ENCODE measurements at places on chromosomes 3 and 15. TPM values are rescaled to one million over a fixed set of nuclear protein-coding genes. Genes with fewer than 3 reads are reported as not detected.

The AP3B2 gene
- not detected for total RNA-seq

- DNase-seq: no peak
Measured at GRCh38 chr15:70358871-70359647, 261.3 kb upstream of the TLE3 start.

DNA sequence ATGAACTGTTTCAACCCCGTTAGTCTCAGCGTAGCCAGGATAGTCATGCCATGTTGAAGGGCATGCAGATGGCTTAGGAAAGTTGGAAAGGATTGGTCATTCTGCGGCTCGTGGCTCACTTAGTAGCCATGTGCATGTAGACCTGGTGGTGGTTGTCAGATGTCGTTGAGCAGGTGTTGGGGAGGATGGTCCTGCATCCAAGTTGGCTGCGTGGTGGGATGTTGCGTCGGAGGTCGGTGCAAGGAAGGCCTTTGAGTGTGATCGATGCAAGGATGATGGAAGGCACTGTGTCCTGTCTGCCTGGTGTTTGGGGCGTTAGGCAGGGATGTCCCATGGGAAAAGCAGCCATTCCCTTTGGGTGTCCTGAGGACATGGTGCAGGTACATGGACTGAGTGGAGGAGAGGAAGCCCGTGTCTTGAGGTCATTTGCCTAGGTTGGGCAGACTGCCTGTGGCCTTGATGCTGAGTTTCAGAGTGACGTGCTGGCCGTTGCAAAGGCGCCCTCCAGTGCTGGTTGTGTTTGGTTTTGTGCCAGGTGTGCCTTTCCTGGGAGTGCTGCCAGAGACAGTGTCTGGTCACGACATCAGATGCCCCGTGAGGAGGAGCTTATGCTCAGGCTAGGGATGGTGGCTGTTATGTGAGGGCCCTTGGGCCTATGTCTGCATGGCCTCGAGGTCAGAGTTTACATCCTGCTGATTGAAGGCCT lies 103.4 kb downstream of the SNRPN start:
- no peak for DNase-seq

DNA sequence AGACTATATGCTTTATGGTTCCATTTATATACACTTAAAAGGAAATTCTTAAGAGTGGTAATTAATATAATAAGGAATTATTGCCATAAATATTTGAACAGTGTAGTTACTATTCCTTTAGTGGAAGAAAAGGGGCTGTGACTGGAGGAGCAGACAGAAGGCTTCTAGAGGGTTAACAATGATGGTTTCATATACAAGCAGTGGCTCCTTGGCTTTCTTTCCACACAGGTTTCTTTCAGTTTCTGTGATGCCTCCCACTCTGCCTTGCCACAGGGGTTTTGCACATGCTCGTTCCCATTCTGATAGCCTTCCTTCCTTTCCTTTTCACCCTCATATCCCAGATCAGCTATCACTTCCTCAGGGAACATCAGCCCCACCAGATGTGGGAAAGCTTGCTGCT lies 108.8 kb upstream of the LYSMD4 start:
- no peak for DNase-seq

DNA sequence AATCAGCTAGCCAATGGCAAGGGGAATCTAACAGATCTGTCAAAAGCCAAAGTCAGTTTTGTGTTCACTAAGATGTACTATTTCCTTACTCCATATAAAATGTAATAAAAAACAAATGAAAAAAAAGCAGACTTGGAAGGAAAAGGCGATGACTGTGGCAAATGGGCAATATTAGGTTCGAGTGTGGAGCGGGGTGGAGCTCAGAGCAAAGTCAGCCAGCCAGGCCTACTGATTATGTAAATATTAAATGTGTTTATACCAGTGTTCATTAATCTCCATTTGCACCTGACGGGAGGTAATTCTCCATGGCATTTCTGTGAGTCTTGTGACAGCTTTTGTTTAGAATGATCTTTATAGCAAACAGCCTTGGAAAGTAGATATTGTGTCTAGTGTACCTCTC lies 96.2 kb upstream of the KCNMB2 start:
- no peak for DNase-seq

The CALML4 gene
- 1.5 TPM for total RNA-seq

The FSD2 gene
- total RNA-seq: not detected

The RNF13 gene
- 38.2 TPM for total RNA-seq

The IL16 gene
- total RNA-seq: not detected

GRCh38 chr3:24831221-24831620 lies 336.6 kb upstream of the THRB start:
- DNase-seq: no peak

The EIF2A gene
- 227 TPM for total RNA-seq

DNA sequence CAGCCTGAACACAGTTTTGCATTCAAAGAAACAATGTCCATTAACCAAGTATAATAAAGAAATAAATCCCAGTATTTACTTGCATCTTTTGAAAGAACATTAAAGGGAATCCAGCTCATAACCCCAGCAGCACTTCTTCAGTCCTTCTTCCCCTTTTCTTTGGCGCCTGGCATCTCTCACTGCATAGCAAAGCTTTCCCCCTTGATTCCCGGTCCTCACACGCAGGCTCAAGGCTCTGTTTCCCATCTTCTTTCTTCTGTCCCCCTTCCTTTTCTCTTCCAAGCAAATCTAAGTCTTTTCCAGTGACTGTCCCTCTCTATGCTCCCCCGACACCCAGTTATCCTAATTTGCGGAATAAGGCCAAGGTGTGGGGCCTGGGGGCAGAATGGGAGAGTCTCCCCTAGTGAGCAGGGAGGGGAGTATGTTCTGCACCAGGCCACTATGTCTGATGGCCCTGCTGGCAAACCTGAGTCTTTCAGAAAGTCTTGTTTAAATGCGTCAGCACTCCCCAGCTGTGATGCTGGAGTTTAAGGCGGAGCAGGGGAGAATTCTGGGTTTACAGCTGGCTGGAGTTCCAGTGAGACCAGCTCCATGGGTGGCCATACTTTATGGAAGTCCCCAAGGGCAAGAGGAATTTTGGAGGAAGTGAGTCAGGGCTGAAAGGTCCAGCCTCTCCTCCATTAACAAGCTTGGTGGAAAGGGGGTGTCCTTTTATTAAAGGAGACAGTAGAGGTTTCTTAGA lies 42.1 kb downstream of the GOLGA6A start:
- peak; percentile 89 for DNase-seq

DNA sequence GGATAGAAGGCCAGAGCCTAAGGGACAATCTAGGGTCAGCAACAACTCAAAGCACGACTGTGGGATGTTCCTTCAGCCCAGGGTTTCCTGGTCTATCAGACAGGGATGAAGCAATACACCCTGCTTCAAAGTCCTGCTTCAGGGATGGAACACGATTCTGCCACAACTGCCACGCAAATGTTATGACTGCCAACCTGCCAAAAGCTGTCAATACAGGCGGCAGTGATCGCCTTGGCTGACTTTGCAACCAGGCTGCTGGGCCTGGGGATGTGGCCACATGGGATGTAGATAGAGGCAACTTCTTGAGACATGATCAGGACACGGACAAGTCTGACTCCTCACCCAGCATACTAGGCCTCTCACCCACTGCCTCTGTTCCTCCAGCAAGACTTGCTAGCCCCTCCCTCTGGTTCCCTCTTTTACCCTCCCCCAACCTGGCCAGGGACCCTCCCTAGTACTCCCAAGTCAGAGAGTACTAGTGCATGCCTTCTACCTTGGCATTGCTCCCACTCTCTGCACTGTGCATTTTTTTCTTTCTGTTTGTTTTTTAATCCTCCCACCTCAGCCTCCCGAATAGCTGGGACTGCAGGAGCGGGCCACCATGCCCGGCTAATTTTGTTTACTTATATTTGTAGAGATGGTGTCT lies 7.6 kb downstream of the CCDC12 start:
- no peak for DNase-seq

DNA sequence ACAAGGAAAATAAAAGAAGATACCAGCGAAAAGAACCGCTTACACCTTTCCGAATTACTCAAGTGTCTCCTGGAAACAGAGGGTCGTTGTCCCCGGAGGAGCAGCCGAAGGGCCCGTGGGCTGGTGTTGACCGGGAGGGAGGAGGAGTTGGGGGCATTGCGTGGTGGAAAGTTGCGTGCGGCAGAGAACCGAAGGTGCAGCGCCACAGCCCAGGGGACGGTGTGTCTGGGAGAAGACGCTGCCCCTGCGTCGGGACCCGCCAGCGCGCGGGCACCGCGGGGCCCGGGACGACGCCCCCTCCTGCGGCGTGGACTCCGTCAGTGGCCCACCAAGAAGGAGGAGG lies 325 bp downstream of the ALCAM start:
- peak; percentile 47 for DNase-seq

DNA sequence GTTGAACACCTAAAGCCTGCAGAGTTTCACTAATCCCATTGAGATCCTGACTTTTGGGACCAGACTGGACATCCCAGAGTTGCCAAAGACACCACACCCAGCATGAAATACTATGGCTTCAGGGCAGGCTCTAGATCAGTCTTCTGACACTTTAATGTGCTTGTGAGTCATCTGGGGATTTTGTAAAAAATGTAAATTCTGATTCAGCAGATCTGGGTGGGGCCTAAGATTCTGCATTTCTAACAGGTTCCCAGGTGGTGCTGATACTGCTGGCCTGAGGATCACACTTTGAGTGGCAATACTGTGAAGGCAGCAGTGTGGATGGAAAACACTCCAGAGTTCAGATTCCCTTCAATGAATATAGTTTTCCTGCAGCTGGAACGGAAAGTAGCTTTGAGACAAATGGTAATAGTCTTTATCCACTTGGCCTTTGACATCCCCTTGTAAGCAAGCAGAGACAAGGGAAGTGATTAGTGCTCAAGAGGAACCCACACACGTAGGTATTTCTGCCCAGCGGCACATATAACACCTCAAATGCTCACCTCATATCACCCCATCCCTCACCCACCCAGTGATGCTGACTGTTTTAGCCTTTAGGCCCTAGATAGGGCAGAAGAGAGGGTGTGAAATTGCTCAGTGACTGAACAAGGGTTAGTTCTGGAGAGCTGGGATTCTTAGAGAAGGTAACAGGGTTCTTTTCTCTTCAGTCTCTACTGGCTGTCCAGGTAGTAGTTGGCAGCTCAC lies 51.5 kb upstream of the GSK3B start:
- peak; percentile 95 for DNase-seq

DNA sequence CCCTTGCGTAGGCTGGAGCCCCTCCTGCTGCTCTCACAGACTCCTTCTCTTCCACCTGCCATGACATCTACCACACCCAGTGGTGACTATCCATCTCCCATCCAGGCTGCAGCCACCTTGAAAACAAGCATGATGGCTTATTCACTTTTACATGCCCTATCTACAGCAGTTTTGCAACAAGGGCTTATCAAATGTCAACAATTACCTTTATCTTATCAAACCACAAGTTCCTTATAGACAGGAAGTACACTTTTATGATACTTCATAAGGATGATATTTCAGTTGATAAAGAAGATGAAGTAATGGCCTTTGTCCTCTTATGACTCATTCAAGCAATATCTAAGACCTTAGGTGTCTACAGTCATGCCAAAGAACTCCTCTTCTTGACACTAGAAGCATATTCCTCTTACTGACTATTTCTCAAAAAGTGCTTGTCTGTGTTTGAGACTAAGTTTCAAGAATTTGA lies 125.3 kb upstream of the SPRED1 start:
- peak; percentile 41 for DNase-seq

- DNase-seq: no peak
Measured at GRCh38 chr15:29690765-29691475, 131.3 kb downstream of the TJP1 start.

GRCh38 chr3:43533009-43533408 lies 88.8 kb downstream of the ANO10 start:
- no peak for DNase-seq

DNA sequence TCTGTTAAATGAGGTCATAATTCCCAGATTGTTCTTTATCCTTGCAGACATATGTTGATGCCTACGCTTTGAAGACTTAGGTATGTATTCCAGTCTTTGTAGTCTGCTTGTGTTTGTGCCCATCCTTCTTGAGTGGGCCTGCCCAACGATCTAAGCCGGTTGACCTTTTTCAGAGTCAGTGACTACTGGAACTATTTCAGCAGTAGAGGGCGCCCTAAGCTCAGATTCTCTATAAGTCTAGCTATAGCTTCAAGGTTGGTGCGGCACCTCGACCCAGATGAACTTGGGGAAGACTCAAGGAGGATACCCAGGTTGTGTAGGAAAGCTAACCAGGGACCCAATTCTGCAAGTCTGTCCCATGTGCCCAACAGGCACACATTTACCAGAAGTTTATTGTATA lies 228.8 kb upstream of the PPP2R3A start:
- peak; percentile 22 for DNase-seq

- no peak for DNase-seq
Measured at GRCh38 chr3:82509106-82509842, 747.8 kb upstream of the GBE1 start.

- DNase-seq: no peak
Measured at GRCh38 chr3:134356411-134357040, 17.7 kb downstream of the AMOTL2 start.

- DNase-seq: no peak
Measured at GRCh38 chr3:53888232-53888631, 3.4 kb downstream of the SELENOK start.

DNA sequence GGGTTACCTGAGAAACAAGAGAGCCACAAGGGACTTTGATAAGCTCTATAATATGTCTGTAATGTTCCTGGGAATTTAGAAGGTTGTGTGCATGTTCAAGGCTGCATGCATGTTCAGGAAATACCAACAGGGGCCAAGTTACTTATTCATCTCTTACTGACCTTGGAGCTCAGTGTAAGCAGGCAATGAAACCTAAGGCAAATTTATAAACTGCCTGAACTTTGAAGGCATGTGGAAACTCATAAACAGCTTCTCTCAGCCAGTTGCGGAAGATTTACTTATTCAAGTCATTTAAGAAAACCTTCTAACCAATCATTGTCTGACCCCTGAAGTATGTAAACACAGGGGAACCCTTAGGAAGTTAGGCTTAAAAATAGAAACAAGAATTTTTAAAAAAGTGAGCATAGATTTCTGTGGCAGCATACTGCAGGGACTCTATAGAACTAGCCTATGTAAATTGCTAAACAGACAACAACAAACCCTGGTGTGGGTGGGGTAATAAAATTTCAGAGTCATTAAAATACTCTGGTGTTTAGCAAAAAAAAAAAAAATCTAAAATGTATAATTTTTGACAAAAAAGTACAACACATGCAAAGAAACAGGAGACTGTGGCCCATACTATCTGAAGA lies 57.2 kb downstream of the SLC15A2 start:
- no peak for DNase-seq

DNA sequence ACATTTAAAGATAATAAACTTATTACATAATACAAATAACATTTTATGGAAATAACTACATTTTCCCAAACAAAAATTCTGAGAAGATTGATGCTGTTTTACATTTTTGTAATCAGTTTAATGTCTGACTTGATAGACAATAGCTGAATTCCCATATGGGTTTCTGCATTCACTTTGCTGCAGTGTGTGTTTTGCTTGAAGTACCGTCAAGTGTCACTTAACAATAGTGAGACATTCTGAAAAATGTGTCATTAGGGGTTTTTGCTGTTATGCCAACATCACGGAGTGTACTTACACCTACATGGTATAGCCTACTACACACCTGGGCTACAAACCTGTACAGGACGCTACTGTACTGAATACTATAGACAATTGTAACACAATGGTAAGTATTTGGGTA lies 57.5 kb downstream of the USF3 start:
- DNase-seq: no peak

DNA sequence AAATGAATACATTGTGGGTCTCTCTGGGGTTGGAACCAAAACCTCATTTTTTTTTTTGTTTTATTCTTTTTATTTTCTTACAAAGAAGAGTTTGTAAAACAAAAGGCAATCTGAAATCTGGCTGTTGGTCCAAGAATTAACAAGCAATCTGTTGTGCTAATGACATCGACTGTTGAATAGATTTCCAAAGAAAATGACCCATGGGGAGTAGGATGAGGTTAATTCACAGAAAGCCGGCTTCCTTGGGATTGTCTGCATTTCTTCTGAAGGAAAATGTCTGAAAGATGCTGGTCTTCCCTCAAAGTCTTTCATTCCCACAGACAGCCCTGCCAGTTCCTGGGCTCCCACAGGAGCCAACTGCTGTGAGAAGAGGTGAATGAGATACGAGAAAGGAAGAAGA lies 92.9 kb downstream of the LRRC3B start:
- no peak for DNase-seq

All from M059J (cell line).